ENCODE measurements at places on chromosomes 11 and 22.

- no peaks in the 10 kb centered on the region for H3K27me3 ChIP-seq
- H3K36me3 ChIP-seq, result no peaks in the 10 kb centered on the region
- H3K27ac ChIP-seq, result no peak overlapping the region
- H3K4me1 ChIP-seq, result no peaks in the 10 kb centered on the region
Measured at GRCh38 chr22:20652130-20652529, 121.8 kb upstream of the SERPIND1 start.

GRCh38 chr11:63779039-63779438, 10.5 kb upstream of the ZFTA start:
- no peaks in the 10 kb centered on the region for H3K36me3 ChIP-seq
- DNase-seq, result no peak
- H3K4me3 ChIP-seq, result no peak overlapping the region
- H3K27ac ChIP-seq, result no peak overlapping the region
- no peaks in the 10 kb centered on the region for H3K4me1 ChIP-seq
- H3K27me3 ChIP-seq, result no peaks in the 10 kb centered on the region

DNA sequence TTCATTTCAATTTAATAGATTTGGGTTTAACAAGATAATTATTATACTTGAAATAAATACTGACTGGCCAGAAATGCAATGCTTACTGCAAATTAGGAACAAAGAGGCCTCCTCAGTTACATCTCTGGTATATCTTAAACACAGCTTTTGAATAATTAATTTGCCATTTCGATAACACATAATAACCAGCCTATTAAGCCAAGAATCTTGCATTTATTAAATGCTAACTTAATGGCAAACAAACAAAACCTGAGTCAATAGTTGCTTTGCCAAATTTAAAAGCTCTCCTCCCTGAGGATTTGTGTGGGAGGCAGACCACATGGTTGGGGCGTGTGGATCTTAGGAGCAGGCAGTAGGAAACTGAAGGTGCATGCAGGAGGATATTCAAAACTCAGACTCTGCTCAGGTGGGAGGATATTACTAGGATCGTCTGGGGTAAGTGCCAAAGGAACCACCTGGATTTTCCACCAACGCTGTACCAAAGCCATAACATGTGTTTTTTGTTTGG, 17.9 kb upstream of the FJX1 start:
- no peaks in the 10 kb centered on the region for H3K36me3 ChIP-seq
- no peak for DNase-seq
- no peak overlapping the region for H3K4me3 ChIP-seq
- no peak overlapping the region for H3K27ac ChIP-seq
- H3K4me1 ChIP-seq, result no peaks in the 10 kb centered on the region

DNA sequence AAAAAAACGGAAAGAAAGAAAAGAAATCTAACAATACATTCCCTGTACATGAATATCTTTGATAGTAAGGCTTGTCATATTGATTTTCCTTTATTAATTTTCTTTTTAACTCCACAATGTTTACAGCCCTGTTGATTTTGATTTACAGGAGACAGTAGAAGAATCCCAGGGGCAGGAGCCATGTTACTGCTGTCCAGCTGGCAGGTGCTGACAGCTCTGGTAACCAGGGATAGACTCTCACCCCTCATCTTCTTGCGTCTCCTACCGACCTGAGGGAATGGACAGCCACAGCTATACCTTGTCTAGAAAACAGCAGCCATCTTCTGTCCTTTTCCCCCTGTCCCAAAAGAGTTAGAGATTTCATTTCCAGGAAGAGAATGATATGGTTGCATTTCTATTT, 37.4 kb downstream of the PRDM10 start:
- no peaks in the 10 kb centered on the region for H3K36me3 ChIP-seq
- no peak overlapping the region for H3K4me3 ChIP-seq
- no peak overlapping the region for H3K27ac ChIP-seq
- peaks cover 6% of the 10 kb centered on the region for H3K4me1 ChIP-seq

DNA sequence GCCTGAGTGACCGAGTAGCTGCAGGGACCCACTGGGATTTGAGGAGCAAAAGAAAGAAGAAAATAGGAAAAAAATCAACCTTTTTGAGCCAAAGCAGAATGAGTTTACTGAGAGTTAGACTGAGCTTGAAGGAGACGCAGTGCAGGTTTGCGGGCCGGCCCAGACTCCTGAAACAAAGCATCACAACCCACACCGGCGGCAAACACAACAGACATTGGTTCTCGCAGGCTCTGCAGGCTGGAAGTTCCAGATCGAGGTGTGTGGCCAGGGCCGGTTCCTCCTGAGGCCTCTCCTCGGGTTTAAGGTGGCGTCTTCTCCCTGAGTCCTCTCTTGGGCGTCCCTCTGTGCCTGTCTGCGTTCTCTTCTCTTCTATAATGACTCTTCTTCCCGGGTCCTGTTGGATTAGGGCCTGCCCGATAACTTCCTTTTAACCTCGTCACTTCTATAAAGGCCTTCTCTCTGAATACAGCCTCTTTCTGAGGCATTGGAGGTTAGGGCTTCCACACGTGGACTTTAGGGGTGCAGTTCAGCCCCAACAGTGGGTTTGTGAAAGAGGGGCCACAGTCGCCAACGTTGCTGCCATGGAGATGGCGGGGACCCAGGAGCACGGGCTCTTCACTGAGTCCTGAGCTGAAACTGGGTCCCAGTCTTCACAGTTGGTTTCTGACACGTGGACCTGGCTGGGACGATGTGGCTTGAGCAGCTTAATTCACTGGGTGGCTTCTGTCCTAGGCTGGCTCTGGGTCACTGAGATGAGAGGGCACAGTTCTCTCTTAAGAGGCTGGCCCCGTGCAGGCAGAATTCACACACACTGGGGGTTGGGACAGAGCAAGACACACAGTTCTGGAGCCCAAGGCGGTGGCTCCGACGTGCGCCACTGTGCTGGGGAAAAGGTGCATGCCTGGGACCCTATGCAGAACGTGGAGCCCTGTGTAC, 1047.7 kb downstream of the BRD1 start:
- H3K27me3 ChIP-seq, result peaks cover 8% of the 10 kb centered on the region
- DNase-seq, result no peak
- no peak overlapping the region for H3K4me3 ChIP-seq
- H3K36me3 ChIP-seq, result no peaks in the 10 kb centered on the region

- DNase-seq, result no peak
- H3K4me3 ChIP-seq, result no peak overlapping the region
- no peaks in the 10 kb centered on the region for H3K27me3 ChIP-seq
- H3K4me1 ChIP-seq, result peaks cover 19% of the 10 kb centered on the region
Measured at GRCh38 chr11:7530013-7530640, 16.3 kb downstream of the PPFIBP2 start.

Data from lower lobe of right lung (tissue), 2 donors.